ENCODE measurements at places on chromosomes 6 and 20.
A peak's percentile ranks its signal among the peaks of the same experiment; 100 is the strongest.

DNA sequence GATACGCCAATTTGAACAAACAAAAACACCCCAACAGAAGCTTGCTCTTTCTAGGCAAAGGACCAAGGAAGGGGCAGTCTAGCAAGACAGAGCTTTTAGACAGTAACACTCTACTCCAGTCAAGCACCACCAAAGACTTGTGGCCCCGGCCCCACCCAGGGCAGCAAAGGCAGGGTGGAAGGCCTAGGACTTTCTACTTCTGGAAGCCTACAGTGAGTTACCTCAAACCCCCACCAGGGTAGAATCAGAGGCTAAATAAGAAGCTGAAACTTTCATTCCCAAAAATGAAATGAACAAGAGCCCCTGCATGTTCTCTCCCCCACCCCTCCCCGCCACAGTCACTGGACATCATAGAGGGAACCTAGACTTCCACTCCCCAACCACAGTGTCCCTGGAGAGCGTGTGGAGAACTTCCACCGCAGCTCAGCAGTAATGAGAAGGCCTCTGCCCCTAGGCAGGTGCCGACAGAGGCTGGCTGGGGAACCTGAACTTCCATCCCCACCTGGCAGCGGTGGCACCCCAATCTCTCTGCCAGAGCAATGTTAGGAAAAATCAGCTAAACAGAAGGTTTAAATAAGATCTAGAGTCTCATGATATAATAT, 40.0 kb downstream of the KATNA1 start:
- DNase-seq, result no peak

DNA sequence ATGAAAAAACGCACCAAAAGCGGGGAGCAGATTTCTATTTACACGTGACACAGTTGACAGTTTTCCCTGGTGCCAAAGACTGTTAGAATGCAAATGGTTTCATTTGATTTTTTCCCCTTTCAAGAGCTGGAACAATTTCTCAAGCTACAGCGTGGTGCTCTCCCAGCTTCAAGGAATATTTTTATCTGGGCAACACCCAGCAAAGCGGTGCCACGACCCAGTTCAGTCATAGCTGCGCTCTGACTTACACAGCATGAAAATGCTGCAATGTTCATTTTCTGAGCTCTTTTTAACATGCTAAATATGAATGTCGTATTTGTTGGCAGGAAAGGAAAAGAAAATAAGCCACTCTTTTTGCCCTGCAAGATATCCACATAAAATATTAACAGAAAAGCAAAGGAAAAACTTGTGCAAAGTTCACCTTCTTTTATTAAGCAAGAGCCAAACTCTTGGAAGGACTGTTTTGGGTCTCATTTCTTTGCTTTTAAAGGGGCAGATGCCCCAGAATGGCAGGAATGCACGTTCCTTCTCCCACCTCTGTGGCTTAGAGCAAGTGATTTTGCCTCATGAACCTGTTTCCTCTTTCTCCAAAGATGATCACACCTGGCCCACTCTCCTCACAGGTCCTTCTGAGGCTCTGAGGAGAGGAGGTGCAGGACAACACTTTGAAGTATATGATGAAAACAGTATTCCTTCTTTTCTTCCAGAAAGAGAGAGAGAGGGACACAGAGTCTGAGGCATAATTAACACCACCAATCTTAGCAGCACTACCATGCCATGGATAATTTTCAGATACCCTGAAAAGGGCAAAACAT, 47.0 kb downstream of the TTI1 start:
- no peak for DNase-seq

DNA sequence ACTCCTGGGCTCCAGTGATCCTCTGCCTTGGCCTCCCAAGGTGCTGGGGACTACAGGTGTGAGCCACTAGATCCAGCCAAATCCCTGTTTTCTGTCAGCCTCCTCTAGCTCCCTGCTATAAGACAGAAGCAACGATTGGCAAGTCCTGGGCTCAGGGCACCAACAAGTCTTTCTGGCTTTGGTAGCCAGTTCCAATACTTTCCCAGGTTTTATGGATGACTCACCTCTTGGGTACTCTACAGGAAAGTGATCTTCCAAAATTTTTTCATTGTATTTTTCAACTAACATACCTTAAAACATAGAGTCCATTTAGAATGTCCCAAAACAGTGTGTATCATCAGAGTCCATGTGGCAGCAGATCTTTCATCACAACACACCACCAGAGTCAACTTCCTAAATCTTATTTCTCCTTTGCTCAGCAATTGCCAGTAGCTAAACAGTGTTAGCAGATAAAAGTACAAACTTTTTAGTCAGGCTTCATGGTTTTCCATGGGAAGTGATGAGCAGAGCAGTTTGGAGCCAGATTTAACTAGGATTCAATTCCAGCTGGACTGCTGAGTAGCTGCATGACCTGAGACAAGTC, 13.3 kb downstream of the GABBR1 start:
- no peak for DNase-seq

GRCh38 chr6:155408981-155409380, 46.7 kb downstream of the NOX3 start:
- DNase-seq, result no peak

- DNase-seq, result no peak
Observed at GRCh38 chr6:161721511-161721910, 447.6 kb upstream of the AGPAT4 start.

DNA sequence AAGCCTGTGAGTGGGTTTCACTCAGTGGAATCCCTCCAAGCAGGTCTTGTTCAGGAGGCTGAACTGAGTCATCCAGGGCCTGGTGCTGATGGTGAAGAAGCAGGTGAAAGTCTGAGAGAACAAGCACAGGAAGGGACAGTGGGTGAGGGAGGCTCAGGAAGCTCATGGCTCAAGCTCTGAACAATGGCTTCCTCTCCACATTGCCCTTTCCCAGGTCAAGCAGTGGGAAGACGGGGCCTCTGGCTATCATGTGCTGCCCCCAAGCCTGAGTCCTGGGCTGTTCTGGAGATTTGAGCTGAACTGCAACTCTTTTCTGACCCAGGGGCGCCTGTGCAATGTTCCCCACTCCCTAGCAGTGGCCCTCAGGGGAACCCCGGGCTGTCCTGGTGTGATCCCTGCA, 3.4 kb downstream of the CST9L start:
- DNase-seq, result no peak

GRCh38 chr6:146029573-146030184, 817 bp downstream of the GRM1 start:
- DNase-seq, result no peak

DNA sequence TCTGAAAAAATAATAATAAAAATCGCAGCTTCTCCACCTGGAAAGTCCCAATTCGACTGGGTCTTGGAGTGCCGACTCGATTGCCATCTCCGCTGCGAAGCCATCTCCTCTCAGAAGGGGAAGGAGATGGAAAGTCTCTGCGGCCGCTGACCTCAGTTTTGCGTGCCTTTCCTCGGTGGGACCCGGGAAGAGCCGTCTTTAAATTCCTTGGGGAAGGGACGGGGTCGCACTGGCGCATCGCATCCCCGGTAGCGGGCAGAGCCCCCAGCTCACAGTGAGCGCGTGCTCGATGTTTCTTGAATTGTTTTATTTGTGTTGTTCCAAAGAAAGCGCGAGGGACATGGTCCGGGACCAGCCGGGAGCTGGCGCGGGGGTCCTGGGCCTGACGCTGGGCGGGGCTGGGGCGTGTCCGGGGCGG, 270 bp upstream of the TIAM2 start:
- no peak for DNase-seq

DNA sequence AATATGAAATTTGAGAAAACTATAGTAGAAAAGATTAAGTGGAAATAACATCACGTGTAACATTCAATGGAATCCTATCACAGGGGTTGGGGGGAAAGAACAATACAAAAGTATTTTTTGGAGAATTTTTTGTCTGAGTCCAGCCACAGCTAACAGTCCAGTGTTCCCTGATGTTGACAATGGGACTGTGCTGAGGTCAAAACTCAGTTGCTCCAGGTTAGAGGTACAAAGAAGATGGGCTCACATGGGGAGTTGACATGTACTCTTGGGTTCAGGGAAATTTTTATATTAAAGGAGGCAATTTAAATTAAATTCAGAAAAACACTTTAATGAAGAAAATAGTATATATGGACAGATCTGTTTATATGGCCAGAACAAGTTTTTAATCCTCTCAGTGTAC, 995 bp downstream of the MYCT1 start:
- no peak for DNase-seq

GRCh38 chr20:1792274-1792673, 102.9 kb upstream of the SIRPA start:
- DNase-seq, result no peak

DNA sequence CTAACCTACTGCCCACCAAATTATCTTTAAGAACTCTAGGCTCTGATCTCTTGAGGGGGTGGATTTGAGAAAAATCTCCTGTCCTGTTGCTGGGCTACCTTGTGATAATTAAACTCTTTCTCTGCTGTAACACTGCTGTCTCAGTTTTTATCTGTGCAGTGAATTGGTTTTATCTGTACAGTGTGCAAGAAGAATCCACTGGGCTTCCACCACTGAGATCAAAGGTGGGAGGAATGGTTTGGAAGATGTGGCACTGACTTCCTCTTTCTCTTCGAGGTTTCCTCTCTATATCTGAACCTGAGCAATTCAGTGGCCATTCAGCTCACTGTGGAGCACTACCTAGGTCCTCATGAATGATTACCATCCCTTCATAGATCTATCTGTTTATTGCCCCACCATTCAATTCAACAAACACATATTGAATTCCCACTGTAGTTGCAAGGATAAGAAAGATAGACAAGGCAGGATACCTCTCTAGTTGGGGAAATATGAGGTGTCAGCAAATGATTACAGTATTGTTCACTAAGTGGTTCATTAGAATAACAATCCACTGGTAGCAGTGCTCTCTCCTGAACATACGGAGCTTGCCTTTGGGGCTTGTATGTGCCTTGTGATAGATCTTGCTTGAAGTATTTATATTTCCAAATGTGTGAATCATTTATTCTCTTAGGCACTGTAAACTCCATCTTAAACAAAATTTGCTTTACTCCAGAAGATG, 172.1 kb upstream of the ARG1 start:
- DNase-seq, result no peak

DNA sequence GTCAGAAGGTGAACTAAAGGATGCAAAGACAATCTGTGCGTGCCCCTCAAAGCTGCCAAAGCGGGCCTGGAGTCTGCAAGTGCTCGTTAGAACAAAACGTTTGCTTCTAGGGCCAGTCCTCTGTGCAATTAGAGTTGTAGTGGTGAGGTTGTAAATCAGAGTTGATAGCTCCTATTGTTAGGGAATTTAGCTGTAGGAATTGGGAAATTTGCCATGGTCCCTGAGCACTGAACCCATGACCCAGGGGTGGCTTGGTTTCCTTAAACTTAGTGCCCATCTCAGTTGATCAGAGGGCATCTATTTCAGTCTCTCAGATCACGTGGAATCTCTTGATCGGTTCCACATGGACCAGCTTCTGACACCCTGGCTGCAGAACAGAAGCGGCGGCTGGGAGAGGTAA, 18.8 kb upstream of the RPS6KA2 start:
- no peak for DNase-seq

- DNase-seq, result no peak
Observed at GRCh38 chr6:107793191-107793590, 30.9 kb downstream of the SCML4 start.

DNA sequence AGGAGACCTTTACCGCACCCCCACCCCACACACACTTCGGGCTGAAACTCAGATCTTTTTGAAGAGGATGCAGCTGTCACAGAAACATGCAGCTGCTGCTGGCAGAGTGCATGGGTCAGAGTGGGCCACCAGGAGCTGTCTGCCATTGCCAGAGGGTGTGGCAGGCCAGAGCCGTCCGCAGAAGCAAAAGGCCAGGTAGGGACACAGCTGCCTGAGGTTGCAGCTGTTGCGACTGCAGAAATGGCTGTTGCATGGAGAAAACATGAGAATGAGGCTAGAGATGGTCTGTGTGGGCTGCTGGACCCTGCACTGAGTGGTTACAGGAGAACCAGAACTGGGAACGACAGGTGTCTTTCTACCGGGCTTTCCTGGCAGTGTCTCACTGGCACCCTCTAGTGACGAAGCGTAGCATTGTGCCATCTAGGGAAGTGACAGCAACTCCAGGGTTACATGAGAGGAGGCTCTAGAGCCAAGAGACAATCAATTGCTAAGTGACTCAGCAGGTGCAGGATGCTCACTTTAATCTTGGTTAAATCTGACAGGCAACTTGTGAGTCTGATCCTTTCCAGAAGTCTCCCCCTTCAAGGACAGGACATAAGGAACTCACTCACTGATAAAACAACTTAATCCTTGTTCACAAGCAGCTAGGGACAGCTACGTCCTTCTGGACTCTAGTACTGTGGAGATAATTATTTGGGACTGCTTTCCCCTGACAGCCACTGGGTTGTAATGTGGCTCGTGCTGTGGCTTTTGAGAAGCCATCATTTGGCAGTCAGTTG, 29.1 kb upstream of the SERPINB9 start:
- peak; percentile 89 for DNase-seq

Measured in stimulated activated CD4-positive, alpha-beta T cell treated with anti-CD3 and anti-CD28 coated beads, Interleukin-1b, Interleukin-23, amount 100 ng/mL, for 48 hours (primary cell).